Stimulated activated CD8-positive, alpha-beta memory T cell treated with anti-CD3 and anti-CD28 coated beads, Interleukin-2, amount 100 ng/mL, for 1 hour (primary cell): ENCODE measurements at places on chromosomes 6 and 20.

GRCh38 chr20:9397928-9398327 lies 116.5 kb upstream of the LAMP5 start:
- DNase-seq: no peak

GRCh38 chr6:107156617-107157016 lies 41.3 kb upstream of the BEND3 start:
- DNase-seq: no peak

DNA sequence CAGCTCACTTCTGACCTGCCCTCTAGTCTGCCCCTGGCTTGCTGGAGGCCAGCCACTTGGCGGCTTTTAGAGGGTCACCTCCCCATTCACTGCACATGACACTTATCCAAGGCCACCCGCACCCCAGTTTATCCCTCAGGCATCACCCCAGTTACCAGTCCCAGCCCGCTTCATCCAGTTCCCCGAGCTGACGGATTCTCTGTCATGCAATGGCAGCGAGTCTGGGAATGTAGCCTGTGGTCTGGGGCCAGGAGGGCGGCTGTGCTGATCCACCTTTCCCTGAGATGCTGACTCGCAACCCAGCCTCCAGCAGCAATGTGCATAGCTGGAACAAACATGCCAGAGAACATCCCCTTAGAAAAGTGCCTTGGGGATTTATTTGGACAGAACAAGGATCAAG lies 25.8 kb downstream of the SYNDIG1 start:
- no peak for DNase-seq

GRCh38 chr20:62899633-62900051 lies 26.7 kb downstream of the DIDO1 start:
- DNase-seq: no peak
